ENCODE measurements at places on chromosomes 11 and 22. TPM values are rescaled to one million over a fixed set of nuclear protein-coding genes. Genes with fewer than 3 reads are reported as not detected.

GRCh38 chr11:78773077-78773476, 198.4 kb upstream of the NARS2 start:
- no peak for DNase-seq

DNA sequence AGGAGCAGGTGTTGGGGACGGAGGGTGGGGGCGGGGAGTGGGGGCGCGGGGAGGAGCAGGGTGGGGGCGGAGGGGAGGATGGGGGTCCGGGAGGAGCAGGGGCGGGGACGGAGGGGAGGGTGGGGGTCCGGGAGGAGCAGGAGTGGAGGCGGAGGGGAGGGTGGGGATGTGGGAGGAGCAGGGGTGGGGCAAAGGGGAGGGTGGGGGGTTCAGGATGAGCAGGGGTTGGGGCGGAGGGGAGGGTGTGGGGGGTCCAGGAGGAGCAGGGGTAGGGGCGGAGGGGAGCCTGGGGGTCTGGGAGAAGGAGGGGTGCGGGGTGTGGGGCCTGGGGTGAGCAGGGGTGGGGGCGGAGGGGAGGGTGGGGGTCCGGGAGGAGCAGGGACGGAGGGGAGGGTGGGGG, 17.1 kb downstream of the CRELD2 start:
- peak; percentile 46 for DNase-seq

Gene NCF4
- not detected for total RNA-seq

- no peak for DNase-seq
These were observed 4.7 kb downstream of the FCHSD2 start for GRCh38 chr11:73137262-73137943.

Gene ACR
- total RNA-seq = under 0.01 TPM

- no peak for DNase-seq
These were observed 251.3 kb upstream of the PLET1 start for GRCh38 chr11:112511911-112512310.

Data from dermis microvascular lymphatic vessel endothelial cell (primary cell).